NCI-H1436 (cell line): ENCODE measurements at places on chromosomes 3 and 15.

DNA sequence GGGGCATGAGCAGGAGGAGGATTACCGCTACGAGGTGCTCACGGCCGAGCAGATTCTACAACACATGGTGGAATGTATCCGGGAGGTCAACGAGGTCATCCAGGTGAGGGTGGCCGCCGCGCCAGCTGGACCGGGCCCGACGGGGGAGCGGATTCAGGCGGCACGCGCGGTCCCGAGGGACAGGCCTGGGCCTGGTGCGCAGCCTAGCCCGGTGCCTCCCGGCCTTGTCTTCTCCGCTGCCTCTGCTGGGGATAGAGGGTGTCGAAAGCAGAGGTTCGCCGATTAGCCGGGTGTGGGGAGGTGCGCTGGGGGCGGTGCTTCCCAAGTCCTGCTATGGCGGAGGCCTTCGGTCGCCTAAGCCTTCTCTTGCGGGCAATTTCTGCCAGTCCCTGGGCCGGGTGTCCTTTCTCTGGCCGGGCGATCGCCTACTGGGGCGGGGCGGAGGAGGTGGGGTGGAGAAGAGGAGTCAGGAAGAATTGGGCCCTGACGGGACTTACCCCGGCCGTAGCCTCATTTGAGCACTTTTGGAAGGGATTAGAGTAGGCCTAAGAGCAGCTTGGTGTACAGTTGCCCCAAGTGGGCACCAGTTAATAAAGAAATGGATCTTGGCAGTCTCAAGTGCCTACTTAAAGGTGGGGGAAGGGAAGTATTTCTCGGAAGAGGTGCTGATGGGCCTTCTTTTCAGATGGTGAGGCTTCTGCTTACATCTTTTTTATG lies 940 bp downstream of the ARIH1 start:
- DNase-seq, result peak; percentile 62

DNA sequence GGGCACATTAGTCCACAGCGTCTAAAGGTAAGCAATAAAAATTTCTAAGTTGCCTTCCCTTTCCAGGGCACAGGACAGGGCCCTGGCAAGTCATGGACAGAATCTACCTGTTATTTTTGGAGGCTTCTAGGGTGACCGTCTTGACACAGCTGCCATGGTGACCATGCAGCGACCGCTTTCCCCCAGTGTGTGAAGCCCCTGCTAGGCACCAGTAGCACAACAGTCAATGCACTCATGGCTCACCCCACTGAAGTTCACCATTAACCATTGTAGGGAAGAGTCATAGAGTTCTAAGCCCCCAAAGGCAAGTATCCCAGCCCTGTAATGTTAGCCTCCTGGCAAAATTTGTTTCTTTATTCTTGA lies 43.8 kb upstream of the SLCO2A1 start:
- DNase-seq, result no peak

GRCh38 chr3:148221303-148221702 lies 476.4 kb upstream of the AGTR1 start:
- DNase-seq, result no peak

DNA sequence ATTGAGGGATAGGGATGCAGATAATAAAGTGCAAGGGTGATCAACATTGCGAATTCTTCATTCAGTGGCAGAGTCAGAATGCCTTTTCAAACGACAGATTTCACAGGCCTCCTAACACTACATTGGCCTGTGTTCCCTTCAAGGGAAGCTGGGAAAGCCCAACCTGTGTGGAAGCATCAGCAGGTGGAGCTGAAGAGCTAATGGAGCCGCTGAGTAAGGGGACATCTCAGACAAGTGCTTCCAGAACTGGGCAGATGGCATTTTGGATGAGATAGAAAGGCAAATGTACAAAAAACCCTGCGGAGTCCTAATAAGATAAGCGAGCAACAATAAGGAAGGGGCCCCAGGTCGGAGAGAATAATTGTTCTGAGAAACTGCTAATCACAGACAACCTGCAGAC lies 8.5 kb upstream of the SLC24A5 start:
- DNase-seq, result peak; percentile 25

DNA sequence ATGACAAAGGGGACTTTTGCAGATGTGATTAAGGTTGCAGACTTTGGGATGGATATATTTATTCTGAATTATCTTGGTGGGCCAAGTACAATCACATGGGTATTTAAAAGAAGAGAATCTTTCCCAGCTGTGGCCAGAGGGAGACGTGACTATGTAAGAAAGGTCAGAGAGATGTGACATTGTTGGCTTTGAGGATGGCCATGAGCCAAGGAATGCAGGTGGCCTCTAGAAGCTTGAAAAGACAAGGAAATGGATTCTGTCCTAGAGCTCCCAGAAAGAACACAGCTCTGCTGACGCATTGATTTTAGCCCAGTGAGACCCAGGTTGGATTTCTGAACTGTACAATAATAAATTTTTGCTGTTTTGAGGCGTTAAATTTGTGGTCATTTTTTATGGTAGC lies 616.0 kb upstream of the TBL1XR1 start:
- no peak for DNase-seq

GRCh38 chr3:31680072-31680870 lies 147.5 kb downstream of the STT3B start:
- DNase-seq, result no peak

DNA sequence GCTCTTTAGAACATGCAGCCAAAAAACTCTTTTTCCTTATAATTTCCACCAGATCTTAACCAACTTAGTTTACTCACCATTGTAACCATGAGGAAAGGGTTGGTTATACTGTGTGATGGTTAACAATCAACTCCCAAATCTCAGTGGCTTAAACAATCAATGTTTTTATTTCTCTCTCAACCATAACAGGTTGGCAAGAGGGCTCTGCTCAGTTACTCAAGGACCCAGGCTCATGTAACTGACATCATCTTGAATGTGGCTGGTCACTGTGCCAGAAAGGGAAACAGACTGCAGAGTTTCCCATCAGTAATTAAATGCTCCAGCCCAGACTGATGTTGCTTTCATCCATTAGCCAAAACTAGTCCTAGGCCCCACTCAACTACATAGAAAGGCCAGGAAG lies 69.0 kb downstream of the ANKRD28 start:
- DNase-seq, result no peak
